ENCODE measurements at places on chromosomes 5 and 9. TPM values are rescaled to one million over a fixed set of nuclear protein-coding genes. Genes with fewer than 3 reads are reported as not detected.

Gene JAK2
- polyA plus RNA-seq = 12.3 TPM

GRCh38 chr9:130200038-130200849 lies 28.0 kb downstream of the NCS1 start:
- DNase-seq = no peak

Gene PPP1R26
- 14.3 TPM for polyA plus RNA-seq

DNA sequence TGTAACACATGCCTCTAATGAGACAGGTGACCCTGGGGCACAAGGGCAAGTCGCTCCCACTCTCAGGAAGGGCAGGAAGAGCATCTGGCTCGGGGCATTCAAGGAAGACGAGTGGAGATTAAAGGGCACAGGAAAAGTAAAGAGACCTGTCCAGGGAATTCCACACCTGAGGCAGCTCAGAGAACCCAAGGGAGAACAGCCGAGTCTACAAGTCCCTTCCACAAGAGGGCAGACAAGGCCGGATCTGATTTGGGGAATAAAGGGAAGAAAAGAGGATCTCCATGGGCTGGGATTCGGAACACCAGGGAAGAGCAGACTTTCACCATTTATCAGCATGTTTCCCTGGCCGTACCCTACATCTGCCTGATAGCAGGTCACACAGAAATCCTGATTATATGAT lies 28.1 kb downstream of the GPX3 start:
- no peak for DNase-seq

DNA sequence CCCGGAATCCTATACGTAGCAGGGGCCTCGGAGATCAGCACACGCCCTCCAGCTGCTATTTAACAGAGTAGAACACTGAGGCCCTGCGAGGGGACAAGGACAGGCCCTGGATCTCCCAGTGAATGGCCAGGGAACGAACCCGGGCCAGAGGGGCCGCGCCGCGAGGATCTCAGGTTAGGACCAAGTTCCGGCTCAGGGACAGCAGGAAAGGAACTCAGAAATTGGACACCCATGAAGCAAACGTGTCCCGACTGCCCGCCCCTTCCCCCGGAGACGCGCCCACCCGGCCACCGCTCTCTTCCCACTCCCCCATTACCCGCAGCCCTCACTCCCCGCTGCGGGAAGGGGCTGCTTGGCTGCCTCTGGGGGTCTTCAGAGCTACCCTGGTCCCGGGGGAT lies 1.0 kb upstream of the FOXE1 start:
- DNase-seq = no peak

GRCh38 chr5:143085319-143085917 lies 315.2 kb downstream of the ARHGAP26 start:
- DNase-seq = peak; percentile 47

Gene PRUNE2
- polyA plus RNA-seq = 10.6 TPM

GRCh38 chr5:172525996-172526360 lies 71.7 kb upstream of the SH3PXD2B start:
- no peak for DNase-seq

DNA sequence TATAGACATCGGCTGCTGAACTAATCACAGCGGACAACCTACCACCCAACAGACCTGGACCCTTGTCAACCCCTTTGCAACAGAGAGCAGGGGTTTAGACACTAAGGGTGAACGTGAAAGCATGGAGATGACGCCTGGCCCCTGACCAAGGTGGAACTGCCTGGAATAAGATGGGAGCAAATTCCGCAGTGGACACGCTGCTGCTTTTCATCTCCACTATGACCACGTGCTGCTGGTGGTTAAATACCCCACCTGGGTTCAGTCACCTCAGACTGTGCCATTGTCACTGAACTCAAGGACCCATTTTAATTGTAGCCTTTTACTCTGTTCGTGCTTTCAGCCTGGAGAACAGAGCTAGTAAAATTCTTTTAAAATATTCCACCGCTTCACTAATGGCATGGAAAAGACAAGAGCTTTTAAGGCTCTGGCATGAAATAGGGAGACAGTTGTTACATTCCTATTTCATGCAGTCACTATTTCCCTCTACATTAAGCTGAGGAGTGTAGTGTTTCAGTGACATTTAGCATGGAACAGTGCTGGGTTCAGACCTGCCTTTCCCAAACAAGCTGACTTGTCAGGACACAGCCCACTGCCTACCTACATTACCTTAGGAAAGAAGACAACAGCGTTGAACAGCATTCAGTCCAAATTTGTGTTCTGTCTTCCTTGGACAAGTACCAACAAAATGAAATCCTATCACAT lies 96.8 kb downstream of the ANKRD18B start:
- DNase-seq = peak; percentile 45

Gene BTF3
- polyA plus RNA-seq = 1,218 TPM

GRCh38 chr9:14037331-14037730 lies 276.6 kb downstream of the NFIB start:
- DNase-seq = no peak

GRCh38 chr5:39191216-39191615 lies 28.1 kb downstream of the FYB1 start:
- DNase-seq = no peak

Gene KLHL3
- 4.0 TPM for polyA plus RNA-seq

Gene PLAC8L1
- 1.3 TPM for polyA plus RNA-seq

DNA sequence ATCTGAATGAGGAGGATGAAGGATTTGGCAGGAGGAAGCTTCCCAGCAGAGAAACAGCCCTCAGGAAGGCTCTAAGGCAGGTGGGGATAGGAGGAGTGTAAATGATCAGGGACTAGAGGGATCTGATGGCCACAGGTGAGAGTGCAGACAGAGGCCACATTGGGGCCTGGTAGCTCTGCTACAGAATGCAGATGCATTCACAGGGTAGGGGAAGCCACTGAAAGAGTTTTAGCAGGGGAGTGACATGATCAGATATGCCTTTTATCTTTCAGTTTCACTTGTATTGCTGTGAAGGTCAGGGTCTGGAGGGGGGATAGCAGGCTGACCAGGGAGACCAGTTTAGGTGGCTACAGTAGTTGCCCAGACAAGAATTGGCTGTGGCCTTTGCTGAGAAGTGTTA lies 3.0 kb downstream of the TXNDC15 start:
- no peak for DNase-seq

DNA sequence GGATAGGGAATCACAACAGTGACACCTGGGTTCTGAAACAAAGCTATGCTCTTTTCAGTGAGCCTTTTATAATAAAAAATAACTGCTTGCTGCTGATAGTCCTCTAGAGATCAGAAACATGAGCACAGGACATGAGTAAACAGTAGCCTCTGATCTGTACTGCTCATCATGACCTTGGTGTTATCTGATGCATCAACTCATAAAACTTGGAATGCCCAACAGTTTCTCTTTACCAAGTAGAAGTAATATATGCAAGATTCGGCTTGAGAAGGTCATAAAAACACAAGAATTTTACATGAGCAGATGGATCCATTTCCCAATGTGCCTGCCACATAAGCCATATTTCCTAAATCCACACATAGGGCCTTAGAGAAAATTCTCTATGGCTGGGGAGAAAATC lies 318.3 kb upstream of the GRAMD2B start:
- no peak for DNase-seq

Gene SLC25A2
- not detected for polyA plus RNA-seq

Gene RAB14
- polyA plus RNA-seq = 51.7 TPM

DNA sequence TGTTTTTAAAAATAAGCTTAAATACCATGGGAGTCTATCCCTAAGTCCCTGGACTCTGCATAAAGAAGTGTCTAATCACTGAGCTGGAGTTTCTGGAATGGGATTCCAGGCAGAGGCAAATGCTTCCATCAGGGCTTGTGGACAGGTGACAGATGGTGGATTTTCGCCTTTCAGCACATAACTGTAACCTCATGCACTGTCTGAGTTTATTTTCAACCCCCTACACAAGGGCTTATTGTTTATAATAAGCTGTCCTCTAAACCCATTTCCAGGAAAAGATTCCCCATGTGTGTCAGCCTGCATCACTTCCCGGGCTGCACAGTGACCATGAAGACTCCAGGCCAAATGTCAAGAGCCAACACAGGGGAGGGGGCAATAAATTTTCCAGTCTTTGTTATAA lies 264.0 kb downstream of the PIK3R1 start:
- DNase-seq = peak; percentile 46

DNA sequence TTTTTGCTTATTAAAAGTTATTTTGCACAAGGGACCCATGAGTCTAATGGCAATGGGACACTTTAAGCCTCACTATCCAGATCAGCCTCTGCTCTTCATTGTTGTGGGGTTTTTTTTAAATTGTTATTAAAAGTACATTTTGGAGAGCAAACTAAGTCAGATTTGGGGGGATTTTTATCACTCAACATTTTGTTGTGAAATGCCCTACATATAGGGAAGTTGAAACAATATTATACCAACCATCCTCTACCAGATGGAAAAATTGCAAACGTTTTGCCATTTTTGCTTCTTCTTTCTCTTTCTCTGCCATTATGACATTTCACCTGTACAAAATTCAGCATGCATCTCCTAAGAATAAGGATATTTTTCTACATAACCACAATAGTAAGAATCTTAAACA lies 75.3 kb downstream of the SLC1A3 start:
- no peak for DNase-seq

DNA sequence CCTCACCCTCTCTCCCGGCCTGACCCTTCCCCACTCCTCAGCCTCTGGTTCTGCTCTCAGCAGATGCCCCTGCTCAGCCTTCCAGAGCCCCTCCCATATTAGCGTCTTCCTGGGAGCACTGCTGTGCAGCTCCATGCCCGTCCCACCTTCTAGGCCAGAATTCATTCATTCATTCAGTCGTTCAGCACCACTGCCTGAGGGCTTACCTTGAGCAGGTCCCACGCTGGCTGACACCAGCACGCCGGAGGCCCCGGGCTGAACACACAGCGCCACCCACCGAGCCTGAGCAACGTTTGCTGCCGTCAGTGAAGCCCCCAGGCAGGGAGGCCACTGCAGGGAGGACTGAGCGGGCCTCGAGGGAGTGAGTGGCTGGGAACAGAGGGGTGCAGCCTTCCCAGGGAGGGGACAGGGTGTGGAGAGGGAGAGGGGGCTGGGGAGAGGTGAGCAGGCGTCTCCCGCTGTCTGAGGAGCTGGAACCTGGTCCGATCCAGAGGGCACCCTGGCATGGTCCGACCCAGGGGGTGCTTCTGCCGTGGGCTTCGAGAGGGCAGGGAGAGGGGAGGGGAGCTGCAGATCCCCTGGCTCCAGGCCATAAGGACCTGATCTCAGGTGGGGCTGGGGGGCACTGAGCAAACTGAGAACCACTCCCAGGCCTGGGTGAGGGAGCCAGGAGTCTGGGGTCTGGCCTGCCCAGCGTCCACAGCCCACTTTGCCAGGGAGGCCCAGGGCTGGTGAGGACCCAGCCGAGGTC lies 98.8 kb upstream of the RAPGEF1 start:
- no peak for DNase-seq

Gene CER1
- polyA plus RNA-seq = not detected

GRCh38 chr5:140118302-140118936 lies 4.5 kb downstream of the PURA start:
- DNase-seq = no peak

GRCh38 chr9:121204611-121205010 lies 2.9 kb upstream of the RAB14 start:
- no peak for DNase-seq

DNA sequence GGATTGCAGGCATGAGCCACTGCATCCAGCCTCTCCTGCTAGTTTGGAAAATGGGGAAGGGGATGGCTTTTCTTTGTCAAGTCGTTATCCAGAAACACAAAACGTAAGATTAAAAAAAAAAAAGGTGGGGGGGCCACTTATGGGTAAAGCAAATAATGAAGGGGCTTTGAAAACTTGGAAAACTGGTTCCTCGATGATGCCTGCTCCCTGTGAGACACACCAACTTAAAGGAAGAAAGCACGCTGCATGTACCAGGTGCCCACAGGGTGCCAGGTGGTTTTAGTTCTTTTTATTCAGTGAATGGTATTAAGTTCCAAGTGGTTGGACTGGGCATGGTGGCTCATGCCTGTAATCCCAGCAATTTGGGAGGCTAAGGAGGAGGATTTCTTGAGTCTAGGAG lies 170.1 kb downstream of the GOLPH3 start:
- DNase-seq = no peak

DNA sequence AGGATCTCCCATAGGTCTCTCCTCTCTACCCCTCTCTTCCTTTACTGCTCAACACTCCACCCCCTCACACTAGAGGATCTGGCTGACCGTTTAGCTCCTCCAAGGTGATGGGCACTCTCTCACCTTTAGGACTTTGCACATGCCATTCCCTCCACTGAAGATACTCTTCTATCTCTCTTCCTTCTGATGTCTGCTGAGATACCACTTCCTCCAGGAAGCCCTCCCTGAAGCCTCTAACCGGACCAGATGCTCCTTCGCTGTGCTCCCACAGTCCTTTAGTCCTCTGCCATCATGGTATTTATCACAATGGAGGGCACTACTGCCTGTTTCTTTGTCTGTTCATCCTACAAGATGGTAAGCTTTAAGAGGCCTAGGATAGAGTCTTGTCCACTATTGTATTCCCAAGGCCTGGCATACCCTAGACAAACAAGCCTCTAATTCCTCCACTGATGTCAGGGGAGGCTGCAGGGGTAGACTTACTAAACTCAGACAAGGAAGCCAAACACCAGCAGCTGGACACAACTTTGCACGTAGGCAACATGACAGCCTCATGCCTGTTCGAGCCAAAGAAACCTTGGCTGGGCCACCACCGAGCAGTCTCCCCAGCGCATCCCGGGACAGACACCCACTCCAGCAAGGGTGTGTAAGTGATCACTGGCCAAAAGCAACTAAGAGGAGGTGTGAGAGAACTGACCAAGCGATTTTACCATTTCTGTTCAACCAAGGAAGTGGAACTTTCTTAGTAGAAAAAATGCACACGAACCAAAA lies 20.2 kb downstream of the ORM2 start:
- DNase-seq = no peak

DNA sequence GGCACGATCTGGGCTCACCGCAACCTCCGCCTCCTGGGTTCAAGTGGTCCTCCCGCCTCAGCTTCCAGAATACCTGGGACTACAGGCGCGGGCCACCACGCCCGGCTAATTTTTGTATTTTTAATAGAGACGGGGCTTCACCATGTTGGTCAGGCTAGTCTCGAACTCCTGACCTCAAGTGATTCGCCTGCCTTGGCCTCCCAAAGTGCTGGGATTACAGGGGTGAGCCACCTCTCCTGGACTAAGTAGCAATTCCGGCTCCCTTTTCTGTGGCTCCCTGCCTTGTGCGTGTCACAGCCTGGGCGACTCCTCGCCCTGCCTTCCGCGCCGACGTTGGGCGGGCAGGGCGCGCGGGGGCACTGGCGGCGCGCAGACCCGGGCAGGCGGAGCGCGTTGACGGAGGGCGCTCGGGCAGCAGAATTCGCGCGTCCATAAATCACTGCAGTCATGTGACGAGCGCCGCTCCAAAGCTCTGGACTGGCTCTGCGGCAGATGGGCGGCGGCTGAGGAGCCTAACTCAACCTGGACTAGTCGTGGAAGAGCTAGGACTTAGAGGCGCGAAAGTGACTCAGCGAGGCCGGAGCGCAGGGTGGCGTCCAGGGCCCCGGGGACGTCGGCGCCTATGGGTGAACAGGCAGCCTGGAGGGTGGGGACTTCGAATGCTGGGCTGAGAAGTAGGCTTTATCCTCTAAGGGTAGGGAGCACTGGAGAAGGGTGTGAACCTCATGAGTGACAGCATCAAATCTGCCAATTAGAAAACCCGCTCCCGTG lies 1.4 kb upstream of the CIZ1 start:
- DNase-seq = peak; percentile 62

Gene SWI5
- polyA plus RNA-seq = 21.8 TPM
